Effector CD4-positive, alpha-beta T cell (primary cell): ENCODE measurements at places on chromosomes 7 and 10.
A peak's percentile ranks its signal among the peaks of the same experiment; 100 is the strongest.

GRCh38 chr10:21078410-21079329, 181.6 kb upstream of the NEBL start:
- no peak for DNase-seq

GRCh38 chr10:107422681-107423080, 258.2 kb upstream of the SORCS1 start:
- no peak for DNase-seq

GRCh38 chr7:152504367-152504766, 68.6 kb upstream of the KMT2C start:
- no peak for DNase-seq

DNA sequence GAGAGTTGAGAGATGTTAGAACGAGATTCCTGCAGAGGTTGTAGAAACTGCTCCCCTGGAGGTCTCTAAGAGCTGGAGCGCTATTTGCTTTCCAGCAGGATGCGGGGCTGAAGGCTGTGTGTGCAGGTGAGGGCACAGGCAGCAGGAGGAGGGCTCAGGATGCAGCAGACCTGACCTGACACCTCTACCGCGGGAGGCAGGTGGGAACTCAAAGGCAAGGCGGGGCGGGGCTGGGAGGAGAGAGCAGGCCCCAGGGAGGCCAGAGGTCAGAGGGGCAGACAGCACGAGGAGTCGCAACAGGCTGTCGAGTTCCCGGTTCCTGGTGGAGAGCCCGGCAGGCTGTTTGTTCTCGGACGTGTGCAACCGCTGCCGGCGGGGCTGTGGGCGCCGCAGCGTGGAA, 7.9 kb upstream of the CRTAC1 start:
- DNase-seq: no peak

GRCh38 chr10:43254881-43255633, 11.8 kb downstream of the RASGEF1A start:
- DNase-seq: no peak

DNA sequence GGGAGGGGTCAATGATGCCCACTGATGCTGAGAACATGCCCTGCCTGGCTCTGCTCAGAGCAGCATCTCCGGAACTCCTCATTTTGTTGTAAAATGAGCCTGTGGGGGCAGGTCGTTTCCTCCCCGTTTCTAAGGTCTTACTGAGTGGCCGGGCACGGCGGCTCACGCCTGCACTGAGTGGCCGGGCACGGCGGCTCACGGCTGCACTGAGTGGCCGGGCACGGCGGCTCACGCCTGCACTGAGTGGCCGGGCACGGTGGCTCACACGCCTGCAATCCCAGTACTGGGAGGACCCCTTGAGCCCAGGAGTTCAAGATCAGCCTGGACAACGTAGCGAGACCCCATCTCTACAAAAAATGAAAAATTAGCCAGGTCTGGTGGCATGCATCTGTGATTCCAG, 39.0 kb upstream of the FOXL3 start:
- DNase-seq: no peak

DNA sequence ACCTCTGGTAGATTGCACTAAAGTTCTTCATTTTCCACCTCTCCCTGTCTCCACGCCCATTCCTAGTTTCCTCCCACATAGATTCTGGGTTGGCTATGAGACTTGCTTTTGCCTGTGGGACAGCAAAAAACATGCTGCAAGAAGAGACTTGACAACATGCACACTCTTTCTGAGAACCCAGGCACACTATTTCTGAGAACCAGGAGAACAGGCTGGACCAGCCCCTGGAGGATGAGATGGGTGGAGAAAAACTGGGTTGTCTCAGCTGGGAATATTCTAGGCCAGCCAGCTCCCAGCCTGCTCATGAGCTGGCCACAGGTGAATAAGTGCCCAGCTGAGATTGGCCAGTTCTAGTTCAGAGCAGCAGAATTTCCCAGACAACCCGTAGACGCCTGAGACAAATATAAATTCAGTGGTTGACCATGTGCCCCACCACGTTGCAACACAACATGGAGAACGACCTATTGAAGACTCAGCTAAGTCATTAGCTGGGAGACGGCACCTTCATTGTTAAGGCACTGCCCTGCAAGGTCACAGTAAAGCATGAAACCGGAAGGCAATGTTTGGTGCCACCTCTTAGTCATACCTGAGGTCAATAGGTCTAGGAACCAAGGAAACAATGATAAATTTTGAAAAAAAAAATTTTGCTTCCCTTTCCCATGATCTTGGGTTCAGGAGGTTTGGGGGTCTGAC, 92.7 kb upstream of the AKR1E2 start:
- no peak for DNase-seq

DNA sequence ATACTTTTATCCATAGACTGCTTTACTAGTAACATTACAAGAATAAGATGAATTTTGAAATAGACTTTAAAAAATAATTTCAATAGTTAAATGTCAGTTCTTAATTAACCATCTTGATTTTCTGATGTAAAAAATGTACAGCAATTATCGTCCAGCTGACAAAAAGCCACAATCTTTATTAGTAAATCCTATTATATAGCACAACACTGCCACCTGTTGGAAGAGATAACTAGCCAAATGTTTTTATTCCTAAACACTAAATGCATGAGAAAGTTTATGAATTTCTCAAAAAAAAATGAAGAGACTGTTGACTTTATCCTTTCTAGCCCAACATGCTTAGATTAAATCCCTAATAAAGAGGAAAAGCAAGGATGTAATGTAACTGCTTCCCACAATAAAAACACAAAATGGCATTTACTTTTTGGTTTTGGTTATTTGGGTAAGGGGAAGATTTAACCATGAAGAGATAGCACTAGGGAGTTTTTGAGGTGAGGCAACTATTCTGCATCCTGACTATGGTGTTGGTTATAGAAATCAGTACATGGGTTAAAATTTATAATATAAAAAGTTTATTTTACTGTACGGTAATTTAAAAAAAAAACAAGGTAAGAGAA, 8.0 kb downstream of the COA1 start:
- DNase-seq: peak; percentile 18

GRCh38 chr10:78657163-78657861, 411.5 kb upstream of the ZMIZ1 start:
- DNase-seq: peak; percentile 38

DNA sequence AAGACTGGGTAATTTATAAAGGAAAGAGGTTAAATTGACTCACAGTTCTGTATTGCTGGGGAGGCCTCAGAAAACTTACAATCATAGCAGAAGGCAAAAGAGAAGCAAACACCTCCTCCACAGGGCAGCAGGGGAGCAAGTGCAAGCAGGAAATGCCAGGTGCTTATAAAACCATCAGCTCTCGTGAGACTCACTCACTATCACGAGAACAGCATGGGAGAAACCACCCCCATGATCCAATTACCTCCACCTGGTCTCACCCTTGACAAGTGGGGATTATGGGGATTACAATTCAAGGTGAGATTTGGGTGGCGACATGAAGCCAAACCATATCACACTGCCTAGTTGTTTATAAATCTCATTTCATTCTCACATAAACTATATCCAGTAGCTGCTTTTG, 28.0 kb upstream of the CPN1 start:
- no peak for DNase-seq

- no peak for DNase-seq
Observed at GRCh38 chr10:20147684-20148083, 331.5 kb downstream of the PLXDC2 start.

GRCh38 chr10:132844069-132844809, 58.3 kb upstream of the NKX6-2 start:
- DNase-seq: no peak

DNA sequence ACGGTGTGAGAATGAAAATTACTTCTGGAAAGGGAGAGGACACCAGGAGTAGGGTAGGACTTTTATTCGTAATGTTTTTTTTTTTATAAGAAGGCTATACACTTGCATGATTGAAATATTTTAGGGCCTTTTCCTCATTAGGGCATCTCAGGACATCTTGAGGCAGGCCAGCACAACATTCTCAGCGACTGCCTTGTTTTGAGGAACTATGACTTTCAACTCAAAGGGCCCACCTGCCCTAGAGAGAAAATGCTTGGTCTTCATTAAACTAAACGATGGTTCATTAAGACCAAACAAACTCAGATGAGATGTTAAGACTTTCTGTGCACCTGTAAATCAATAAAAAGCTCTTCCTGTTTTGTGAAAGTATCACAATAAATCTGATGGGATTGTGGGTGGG, 11.3 kb downstream of the NOD1 start:
- no peak for DNase-seq

GRCh38 chr10:67385089-67385488, 310.9 kb downstream of the CTNNA3 start:
- DNase-seq: no peak

DNA sequence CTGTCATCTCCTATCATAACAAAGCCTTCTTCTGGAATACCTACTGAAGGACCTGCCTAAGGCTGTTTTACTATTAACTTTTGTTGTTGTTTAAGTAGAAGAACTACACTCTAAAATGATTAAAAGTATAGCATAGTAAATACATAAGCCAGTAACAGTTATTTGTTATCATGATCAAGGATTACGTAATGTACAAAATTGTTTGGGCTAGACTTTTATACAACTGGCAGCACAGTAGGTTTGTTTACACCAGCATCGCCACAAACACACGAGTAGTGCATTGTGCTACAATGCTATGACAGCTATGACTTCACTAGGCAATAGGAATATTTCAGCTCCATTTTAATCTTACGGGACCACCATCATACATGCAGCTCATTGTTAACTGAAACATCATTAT, 169.1 kb downstream of the LRRN3 start:
- DNase-seq: no peak

GRCh38 chr10:132634241-132634946, 96.8 kb downstream of the INPP5A start:
- DNase-seq: no peak

DNA sequence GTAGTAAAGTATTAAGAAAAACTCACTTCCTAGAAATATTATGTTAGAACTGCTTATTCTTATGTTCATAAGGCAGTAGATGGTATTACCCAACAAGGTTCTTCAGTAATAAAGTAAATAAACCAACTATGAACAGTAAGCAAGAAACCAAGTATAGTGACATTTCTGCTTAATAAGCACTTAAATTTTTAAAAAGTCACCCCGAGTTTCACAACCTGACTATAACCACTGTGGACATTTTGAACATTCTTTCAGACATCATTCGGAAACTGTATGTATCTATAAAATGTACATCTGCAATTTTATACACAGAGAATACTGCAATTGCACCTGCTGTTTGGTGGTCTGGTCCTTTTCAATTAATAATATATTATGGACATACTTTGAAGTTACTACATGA, 1073.6 kb downstream of the XPNPEP1 start:
- no peak for DNase-seq

DNA sequence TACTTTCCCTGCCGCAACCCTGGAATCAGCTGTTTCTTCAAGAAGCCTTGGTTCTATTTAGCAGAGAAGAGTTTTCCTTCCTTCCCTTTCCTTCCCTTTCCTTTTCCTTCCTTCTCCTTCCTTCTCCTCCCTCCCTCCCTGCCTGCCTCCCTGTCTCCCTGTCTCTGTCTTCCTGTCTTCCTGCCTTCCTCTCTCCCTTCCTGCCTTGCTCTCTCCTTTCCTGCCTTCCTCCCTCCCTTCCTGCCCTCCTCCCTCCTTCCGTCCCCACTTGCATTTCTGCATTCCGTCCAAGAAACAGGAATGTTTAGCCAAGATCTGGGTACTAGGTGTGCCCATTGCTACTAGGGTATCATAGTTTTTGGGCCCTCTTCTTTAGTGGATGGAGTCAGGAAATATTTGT, 21.9 kb downstream of the SND1 start:
- no peak for DNase-seq

DNA sequence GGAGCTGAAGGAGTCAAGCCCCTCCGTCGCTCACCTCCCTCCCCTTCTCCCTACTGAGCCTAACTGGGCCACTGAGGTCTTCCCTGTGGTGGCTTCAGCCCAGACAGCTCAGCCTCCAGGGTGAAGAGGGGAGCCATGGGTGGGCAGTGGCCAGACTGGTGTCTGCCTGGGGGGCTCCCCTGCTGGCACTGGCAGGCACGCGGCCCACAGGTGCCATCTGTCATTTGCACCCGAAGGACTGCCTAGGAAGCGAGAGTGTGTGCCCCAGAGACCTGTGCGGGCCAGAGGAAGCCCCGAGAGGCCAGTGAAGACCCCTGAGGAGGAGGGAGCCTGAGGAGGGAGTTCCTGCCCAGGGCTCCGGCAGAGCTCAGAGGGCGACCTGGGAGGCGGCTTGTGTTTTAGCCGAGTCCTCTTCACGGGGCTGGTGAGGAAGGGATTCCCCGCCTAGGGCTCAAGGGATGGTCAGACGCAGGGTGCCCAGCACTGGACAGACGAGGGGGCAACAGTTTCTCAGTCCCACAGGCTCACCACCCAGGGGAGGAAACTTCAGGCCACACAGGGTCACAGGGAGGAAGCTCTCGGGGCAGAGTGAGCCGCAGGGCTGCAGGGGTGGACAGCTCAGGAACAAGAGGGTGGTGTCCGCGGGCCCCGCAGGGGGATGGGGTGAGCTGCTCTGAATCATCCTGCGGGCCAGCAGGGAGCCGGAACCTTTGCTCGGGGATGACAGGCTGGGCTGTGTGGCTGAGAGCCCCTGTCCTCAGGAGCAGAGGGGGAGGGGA, 76.2 kb upstream of the PPP2R2D start:
- no peak for DNase-seq
